Kidney (tissue), 22 donors: ENCODE measurements at places on chromosomes 11 and 22. TPM values are rescaled to one million over a fixed set of nuclear protein-coding genes. Genes with fewer than 3 reads are reported as not detected.

DNA sequence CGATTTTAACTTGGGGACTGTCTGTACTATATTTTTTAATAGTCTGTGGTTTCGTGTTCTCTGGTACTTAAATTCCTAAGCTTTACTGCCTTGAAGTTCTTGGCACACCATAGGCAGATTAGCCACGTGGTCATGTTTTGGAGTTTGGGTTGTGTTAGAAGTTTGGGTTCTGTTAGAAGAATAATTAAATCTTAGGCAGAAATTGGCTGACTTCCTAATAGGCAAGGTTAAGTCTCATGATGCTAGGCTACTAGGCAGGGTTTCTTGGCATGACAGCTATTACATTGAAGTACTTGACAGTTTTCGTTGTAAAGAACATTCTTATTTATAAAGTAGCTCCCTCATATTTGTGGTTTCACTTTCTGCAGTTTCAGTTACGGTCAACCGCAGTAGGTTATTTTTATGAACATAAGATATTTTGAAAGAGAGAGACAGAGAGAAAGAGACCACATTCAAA is 30.0 kb upstream of the MMP7 start:
- DNase-seq = no peak

DNA sequence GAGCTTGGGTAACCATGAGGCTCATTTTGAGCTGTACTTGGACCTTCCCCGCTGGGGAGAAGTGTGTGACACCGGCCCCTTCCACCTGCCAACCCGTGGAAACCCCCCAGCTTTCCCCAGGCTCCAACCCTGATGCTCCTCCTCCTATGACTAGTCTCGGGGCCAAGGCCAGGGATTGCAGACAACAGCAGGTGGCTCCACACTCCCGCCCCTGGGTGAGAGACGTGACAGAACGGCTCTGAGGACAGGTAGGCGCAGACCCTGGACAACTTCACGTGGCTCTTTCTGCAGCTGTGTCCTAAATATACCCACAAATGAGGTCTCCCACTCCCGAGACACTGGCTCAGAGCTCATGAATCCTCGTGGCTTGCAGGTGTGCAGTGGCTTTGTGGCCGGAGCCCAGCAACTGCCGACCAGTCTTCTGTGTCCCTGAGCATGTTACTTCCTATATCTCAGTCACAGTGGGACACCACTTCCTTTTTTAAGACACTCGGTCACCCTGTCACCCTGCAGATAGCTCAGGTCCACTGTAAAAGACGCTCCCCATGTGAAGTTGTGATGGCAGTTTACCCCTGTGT is 55.2 kb downstream of the NECTIN1 start:
- DNase-seq = no peak

- no peak for DNase-seq
Observed at GRCh38 chr11:7534042-7534378, 20.2 kb downstream of the PPFIBP2 start.

DNA sequence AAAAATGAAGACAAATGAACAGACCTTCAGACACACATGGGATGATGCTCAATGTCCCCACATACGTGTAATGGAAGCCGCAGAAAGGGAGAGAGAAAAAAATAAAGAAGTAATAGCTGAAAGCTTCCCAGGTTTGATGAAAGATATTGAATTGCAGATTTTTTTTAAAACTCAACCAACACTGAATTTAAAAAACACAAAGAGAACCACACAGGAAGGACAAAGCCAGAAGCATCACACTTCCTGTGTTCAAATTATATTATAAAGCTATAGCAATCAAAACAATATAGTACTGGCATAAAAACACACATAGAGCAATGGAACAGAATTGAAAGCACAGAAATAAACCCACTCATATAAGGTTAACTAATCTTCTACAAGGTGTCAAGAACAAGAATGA is 26.5 kb downstream of the TMEM45B start:
- DNase-seq = no peak

Gene PHF21B
- polyA plus RNA-seq = 1.1 TPM

Gene KCNQ1
- polyA plus RNA-seq = 49.4 TPM

DNA sequence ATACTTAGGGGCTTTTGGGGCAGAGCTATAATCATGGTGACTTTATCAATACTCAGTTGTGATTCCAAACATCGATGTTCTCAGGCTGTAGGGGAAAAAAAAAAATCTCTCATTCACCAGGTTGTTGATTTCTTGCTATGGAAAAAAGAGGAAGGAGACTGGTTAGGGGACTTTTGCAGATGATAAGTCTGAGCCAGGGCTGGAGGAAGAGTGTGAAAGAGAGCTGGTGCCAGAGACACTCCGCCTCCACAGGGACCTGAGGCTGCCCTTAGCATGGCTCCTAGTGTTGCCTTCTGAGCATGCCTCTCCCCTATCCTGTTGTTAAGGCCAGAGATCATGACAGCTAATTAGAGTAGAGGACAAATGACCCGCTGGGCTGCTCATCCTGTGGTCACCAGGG is 16.9 kb downstream of the UPB1 start:
- DNase-seq = no peak

Gene HEPHL1
- not detected for polyA plus RNA-seq

DNA sequence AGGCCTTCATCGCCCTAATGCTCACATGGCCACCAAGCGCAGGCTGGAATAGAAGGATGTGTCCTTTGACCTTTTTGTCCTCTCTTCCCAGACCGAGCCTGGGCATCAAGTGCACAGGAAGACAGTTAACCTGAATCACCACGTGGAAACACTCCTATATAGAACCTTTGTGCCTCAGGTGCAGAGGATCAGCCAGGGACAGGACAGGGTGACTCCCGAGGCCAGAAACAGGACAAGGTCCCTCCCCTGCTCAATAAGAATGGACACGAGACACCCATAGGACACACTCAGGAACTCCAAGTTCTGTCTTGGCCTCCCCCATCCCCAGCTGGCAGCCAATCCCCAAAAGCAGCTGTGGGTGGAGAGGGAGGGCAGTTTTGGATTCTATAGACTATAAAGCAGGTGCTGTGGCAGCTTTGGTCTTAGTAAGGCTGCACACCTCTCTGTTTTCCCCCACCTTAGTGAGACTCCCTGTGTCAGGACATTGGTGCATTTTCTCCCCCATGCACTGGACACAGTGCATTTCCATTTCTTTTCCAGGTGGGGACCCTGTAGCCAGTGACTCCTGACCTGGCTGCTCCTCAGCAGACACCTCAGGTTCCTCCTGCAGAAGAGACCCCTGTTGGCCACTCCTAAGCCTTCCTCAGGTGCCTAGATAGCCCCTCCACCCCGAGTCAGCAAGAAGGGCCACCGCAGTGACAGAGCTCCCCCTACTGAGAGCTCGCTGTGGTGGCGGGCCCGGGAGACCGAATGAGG is 43.6 kb upstream of the POU2AF1 start:
- DNase-seq = peak; percentile 81

Gene CHEK1
- 4.6 TPM for polyA plus RNA-seq

- DNase-seq = peak; percentile 85
Observed at GRCh38 chr22:50342651-50343540, at the start of gene PPP6R2. TSS of gene PPP6R2 (plus strand) at chr22:50343327. CDS start at chr22:50393909, 50,582 bp downstream.

DNA sequence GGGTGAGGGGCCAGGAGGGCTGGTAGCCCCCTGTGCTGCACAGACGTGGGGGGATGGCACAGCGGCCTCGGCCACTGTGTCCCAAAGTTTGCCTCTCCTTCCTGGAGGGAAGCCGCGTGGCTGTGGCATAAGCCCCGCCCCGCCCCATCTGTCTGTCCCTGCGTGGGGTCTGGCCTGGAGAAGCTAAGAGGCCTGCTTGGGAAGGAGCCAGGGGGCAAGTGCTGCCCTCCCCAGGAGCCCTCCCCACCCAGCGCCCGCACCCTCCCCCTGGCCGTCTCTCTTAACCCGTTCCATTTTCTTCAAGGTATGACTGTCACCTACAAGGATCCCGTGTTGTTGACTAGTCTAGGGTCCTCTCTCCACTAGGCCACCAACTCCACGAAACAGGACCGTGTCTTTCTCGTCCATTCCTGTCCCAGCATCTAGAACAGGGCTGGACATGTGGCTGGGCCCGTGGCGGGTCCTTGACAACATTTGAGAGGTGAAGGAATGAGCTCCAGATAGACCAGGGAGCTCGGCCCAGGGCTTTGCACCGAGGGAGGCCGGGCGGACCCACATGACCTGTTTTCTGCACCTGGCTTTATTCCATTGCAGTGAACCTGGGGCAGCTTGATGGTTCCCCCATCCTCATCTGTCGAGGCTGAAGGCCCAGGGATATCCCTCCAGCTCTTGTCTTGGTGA is 428.0 kb downstream of the TBC1D22A start:
- DNase-seq = no peak

DNA sequence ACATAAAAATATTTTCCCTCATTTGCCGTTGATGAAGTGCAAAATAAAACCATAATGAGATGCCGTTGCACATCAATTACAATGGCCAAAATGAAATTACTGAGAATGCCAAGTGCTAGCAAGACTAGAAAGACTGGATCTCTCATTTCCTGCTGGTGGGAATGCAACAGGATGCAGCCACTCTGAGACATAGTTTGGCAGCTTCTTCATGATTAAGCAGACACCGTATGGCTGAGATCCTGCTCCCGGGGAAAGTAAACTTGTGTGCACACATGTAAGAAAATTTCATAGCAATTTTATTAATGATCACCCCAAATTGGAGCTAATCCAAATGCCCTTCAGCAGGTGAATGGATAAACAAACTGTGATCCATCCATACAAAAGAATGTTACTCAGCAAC is 1013.2 kb downstream of the TBC1D22A start:
- DNase-seq = no peak

GRCh38 chr11:2142300-2142759 is 3.1 kb upstream of the IGF2 start:
- no peak for DNase-seq

Gene RDX
- polyA plus RNA-seq = 28.0 TPM

DNA sequence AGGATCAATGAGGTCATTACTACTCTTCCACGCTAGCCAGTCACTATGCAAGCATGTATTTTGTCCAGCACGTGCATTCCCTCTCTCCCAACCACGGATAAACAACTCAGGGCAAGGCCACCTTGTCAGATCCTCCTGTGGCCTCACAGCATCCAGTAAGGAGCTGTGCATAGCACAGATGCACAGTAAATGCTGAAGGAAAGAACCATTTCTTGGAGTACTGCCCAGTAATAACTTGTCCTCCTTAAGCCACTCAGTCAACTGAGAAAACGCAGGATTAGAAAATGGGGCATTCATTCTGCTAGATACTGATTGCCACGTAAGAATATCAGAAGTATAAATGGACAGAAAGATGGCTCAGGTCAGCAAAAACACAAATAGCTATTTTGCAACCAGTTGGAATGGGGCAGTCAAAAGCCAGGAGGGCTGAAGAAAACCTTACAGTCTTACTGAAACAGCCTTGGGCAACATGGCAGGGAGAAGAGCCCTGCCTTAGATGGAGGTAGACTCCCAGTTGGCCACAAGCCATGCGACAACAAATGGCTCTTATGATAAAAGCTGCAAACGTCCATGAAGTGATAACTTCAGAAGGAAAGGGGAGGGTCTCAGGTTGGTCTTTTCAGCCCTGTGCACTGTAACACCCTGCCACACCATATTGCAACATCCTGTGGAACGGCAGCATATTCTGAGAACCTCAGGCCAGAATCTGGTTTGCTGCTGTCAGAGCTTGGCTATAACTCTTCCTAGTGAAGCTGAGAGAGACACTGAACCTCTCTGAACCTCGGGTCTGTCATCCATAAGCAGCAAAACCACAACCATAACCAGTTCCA is 23.0 kb downstream of the PC start:
- DNase-seq = no peak

- DNase-seq = no peak
Observed at GRCh38 chr11:102111787-102112508, 1.7 kb downstream of the YAP1 start.

Gene KRTAP5-2
- polyA plus RNA-seq = not detected

DNA sequence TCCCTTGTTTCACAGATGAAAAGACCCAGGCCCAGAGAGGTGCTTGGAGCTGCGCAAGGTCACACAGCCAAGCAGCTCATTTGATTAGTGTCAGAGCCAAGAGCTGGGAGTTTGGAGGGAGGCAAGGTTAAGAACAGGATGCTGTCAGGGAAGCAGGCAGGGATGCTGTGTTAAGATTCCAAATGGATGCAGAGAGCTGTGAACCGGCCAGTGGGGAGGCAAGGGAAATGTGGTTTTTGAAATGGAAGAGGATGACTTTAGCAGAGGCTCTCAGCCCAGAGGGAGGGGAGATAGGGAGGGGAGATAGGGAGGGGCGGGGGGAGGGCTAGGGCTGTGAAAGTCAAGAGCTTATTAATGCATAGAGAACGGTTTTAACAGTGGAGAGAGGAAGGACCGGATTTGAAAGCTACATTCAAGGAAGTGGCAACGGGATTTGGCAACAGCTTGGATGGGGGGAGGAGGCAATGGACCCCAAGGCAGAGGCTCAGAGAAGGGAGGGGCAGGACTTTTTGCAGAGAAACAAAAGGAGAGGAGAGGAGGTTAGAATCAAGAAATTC is 13.0 kb downstream of the RTN4RL2 start:
- DNase-seq = no peak

DNA sequence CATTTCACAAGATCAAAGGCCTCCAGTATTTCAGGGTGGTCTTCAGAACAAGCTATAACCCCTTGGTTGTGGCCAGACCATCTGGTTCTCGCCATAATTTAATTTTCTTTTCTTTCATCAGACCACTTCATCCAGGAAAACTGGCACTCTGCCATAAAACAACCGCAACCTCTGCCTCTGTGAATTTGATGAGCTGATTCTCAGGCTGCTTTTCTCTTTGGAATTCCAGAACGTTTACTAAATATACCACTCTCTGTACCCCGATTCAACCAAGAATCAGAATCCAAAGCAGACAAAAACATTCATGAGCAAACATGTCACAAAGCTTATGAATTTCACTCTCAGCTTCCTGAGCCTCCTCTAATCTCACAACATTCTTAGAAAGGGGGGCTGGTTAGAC is 331.8 kb upstream of the SYN3 start:
- DNase-seq = no peak

DNA sequence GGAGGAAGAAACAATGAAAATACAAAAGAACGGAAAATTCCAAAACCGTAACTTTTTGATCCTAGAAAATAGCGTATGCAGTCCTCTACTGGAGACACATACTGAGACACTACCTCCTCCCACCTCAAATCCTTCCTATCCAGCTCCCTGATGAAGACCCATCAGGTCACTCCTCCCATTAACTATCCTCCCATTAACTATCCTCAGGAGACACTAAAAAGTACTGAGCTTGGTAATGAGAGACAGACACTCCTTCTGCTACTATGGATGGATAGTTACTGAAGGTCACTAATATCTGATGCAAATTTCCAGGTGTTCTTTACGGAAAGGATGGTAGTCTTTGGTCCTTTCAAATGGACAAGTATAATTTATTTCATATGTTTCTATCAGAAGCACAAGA is 237.5 kb upstream of the BLID start:
- no peak for DNase-seq
